ENCODE measurements at places on chromosomes 7 and 10.

DNA sequence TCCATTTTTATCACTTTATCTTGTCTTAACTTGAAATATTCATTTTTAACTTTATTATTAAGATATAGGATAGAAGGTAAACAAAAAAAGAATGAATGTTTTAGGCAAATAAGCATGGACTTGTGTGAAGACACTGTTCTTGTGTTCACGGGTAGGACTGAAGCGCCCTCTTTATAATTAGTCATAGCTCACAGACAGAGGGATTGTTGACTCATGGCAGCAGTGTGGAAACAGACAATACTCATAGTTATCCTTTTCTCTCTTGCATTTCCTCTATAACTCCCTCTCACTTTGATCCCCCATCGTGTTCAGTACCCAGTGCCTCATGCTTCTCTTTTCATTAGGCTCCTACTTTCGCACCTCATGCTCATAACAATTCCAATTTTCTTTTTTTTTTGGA, 731.8 kb downstream of the PHTF2 start:
- no peak for DNase-seq

DNA sequence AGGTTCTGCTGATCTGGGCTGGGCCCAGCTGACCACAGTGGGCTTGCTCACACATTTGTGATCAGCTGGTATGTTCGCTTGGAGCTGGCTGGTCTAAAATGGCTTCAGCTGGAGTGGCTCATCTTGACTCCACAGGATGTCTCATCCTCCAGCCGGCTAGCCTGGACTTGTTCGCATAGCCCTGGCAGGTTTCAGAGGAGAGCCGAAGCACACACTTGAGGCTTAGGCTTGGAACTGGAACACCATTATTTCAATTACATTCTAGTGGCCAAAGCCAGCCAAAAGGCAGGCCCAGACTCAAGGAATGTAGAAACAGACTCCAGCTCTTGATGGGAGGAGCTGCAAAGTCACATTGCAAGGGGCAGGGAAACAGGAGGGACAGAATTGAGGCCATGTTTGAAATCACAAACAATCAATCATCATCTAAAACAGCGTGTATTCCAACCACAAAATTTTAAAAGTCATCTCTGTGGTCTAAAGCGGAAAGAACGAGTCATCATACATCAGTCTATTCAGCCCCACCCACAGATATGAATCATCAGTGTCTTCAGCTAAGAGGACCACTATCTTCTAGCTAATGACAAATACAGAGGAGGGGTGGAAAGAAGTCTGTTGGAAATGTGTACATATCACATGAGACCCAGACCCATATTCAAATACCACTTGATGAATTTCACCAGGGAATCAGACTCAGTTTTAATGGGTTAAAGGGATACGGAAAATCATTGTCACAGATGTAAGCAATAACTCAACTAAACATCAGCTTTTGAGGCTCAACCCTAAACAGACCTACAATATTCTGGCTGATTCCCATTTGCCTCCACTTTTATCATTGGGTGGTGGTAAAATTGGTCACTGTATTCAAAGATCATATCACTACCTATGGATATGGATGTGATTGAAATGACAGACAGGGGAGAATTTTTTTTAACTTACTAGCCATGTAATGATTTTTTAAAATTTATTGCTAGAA, 139.0 kb upstream of the MKLN1 start:
- DNase-seq: peak; percentile 64

- DNase-seq: peak; percentile 46
Measured at GRCh38 chr10:29392376-29393021, 103.6 kb downstream of the LYZL1 start.

DNA sequence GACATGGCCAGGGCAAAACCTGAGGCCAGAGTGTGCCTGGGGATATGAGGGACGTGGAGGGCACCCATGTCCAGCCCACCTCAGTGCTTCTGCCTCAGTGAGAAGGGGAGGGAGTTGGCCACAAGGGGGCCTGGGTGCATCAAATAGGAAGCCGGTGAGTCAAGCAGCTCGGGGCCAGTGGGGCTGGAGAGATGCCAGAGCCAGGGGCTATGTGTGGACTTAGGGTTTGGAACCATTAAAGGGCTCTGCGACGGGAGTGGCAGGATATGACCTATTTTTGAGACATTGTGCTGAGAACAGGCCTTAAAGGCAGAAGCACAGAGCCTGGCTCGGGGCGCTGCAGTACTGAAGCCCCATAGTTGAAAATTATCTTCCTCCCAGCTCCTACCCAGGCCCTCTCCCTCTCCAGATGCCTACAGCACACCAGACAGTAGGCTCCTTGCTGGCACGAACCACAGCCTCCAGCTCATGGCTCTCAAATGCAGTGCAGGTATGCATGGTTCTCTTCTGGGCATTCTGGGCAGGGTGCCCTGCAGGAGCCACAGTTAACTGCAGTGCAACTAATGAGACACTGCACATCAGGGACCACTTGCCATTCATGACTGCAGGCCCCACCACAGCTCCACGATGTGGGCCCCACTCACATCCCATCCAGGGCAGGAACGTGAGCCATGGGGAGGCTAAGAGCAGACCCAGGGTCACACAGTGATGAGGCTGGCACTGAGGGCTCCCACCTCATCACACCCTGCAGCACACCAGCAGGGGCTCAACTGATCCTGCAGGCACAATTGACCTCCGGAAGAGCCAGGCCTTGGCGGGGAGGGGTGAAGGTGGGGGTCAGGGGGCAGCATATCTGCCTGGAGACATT, 7.2 kb upstream of the PGAM2 start:
- peak; percentile 48 for DNase-seq

DNA sequence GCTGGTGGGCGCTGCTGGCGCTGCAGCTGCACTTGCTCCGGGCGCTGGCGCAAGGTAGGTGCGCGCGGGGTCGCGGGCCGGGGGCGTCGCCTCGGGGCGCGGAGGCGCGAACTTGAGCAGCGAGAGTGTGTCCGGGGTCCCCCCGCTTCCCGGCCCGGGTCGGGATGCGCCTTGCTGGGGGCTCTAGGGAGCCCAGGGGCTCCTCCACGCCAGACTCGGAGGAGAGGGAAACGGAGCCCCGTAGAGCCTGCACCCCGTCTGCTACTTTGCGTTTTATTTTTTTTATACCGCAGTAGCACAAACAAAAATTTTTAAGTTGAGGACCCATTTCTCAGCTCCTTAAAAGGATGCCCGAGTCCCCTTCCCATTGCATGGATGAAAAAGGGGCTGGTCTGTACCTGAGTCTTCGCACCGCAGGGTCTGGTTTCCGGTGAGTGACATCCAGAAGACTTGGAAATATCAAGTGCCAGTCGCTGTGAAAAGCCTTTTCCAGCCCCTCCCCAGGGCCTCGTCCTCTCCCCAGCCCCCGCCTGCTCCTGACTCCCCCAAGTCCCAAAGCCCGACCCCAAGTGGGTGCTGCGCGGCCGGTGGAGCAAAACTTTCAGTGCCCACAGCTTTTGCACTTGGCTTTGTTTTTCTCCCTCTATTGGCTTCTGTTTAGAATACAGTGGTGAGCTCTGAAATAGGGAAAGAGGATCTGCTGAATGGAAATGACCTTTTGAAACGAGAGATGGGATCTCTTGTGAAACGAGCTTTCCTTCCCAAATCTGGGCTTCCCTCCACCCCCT, 973 bp downstream of the SDK1 start:
- DNase-seq: peak; percentile 18

DNA sequence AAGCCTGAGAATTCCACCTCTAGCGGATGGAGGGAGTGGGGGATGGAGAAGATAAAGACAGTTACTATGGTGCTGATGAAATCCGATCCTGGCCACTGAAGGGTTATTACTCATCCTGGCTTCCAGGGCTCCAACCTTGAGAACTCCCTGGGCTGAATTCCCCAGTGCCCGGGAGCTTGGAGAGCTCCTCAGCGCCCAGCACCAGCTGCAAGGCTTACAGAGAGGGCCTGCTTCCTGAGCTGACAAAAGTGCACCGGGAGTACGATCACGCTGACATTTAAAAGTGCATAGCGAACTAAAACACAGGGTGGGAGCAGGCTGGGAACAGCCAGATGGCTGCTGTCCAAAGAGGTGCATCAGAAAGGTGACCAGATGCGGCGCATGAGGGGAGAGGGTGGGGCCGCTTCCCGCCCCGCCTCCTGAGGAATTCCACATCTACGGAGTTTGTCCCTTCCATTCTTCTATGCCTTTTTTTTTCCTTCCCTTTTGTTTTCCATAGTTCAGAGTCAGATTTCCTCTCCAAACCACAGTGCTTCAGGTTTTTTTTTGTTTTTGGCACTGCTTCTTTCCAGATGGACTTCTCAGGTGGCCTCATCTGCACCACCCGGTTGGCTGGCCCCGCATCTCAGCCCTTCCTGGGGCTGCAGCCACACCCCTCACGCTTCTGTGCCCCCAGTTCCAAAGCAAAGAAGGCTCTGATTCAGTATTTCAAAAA, 62.4 kb upstream of the MKRN1 start:
- no peak for DNase-seq

GRCh38 chr10:44380829-44381600, 3.9 kb downstream of the CXCL12 start:
- no peak for DNase-seq

GRCh38 chr10:64067009-64067606, 545.9 kb downstream of the REEP3 start:
- no peak for DNase-seq

- no peak for DNase-seq
Measured at GRCh38 chr10:98388101-98388655, 26.8 kb downstream of the PYROXD2 start.

GRCh38 chr10:5871596-5871995, 18.1 kb downstream of the ANKRD16 start:
- no peak for DNase-seq

DNA sequence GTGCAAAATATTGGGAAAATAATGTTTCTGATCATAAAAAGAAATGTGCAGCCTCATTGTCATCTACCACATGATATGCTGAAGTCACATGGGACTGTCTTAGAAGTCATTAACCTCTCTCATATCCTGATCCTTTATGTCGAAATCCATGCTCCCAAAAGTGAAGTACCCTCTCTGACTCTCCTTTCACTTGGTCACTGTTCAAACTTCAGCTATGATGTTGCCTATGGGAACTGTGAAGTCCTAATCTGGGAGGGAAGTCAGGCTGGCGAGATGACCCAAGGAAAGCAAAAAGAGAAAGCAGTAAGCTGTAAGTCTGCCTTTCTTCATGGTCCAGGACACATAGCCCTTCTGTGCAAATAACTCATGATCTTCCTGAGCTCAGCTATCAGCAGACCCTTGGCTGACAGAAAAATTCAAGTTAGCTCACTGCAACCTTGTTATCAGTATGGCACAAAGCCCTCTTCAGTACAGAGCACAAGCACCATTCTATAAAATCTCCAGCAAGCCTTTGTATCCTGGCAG, 29.5 kb downstream of the WASL start:
- DNase-seq: no peak

GRCh38 chr10:12445701-12446334, 96.5 kb downstream of the CAMK1D start:
- DNase-seq: no peak

DNA sequence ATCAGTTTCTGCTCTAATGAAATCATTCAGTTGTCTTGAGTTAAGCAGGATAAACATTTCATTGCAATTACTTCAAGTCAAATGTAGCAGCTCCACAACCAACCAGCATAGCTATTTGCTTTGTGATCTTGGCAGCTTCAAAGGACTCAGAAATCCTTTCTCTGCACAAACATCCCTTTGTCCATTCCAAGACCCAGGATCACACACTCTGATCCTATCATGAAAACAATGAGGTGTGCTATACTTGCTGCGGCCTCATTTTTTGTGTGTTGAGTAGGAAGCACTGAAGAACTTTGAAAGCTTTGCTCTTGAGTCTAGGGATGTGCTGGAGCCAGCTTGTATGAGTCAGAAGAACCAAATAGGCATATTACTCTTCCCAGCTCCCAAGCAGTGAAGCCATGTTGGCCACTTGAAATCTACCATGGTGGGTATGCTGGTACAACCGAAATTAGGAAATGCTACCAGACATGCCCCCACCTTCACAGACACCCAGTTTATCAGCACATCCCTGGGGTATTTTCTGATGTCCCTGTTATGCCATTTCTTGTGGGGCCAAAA, 199.4 kb upstream of the PRSS58 start:
- no peak for DNase-seq

GRCh38 chr7:97269741-97270140, 152.2 kb downstream of the SDHAF3 start:
- no peak for DNase-seq

GRCh38 chr7:130409067-130409711, 28.9 kb downstream of the CPA1 start:
- no peak for DNase-seq

- no peak for DNase-seq
Measured at GRCh38 chr7:134886353-134887057, 99.8 kb upstream of the AGBL3 start.

DNA sequence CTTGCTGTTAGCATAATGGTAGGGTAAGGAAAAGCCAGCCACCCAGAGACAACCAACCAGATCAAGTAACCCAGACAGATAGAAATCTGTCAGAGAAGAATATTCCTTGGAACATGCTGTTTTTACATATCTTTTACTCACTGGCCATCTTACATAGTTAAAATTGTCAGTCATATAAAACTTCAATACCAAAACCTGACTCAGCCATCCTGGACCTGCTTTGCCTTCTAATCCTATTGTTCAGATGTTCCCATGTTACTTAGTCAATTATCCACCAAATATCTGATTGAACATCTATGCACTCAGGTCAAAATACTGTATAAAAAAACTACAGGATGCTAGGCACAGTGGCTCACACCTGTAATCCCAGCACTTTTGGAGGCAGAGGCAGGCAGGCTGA, 466.5 kb upstream of the NRP1 start:
- DNase-seq: no peak

GRCh38 chr10:54148508-54148907, 652.5 kb downstream of the PCDH15 start:
- no peak for DNase-seq

DNA sequence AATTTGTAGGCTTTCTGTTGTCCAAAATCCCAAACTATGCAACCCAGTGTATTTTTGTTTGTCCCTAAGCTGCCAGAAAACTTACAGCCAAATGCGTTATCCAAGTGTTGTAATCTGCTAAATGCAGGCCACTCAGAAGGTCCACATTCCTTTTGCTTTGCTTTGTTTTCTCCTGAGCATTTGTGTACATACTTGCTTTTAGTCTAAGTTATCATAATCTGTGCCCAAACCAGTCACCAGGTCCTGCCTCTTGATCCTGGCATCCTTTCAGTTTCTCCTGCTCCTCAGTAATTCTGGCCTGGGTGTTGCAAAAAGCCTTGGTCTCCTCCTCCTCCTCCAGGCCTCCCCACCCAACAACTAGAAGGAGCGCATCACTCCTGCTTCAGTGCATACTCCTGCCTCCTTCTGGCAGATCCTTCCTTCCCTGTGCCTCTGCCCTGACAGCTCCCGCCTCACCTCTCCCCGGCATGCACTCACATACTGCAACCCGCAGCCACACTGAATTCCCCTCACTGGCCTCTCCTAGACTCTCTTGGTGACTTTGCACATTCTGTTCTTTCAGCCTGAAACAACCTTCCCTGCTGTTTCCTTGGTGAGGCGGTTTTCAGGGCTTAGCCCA, 2.3 kb downstream of the DENND2A start:
- DNase-seq: no peak

- no peak for DNase-seq
Measured at GRCh38 chr7:131568970-131569369, 12.5 kb upstream of the PODXL start.

- DNase-seq: peak; percentile 53
Measured at GRCh38 chr10:114102256-114102655, 58.6 kb downstream of the ADRB1 start.

- no peak for DNase-seq
Measured at GRCh38 chr7:104264285-104264684, 56.5 kb upstream of the ORC5 start.
